ENCODE measurements at places on chromosomes 13 and 19.

GRCh38 chr13:113814435-113814821 is 49.4 kb downstream of the GAS6 start:
- no peak for DNase-seq

GRCh38 chr13:34044660-34045080 is 226.7 kb downstream of the RFC3 start:
- no peak for DNase-seq

GRCh38 chr13:27510082-27510481 is 59.7 kb upstream of the MTIF3 start:
- DNase-seq = no peak

- no peak for DNase-seq
Measured at GRCh38 chr19:16566702-16567101, 5.5 kb downstream of the SLC35E1 start.

GRCh38 chr19:1566392-1567115 is 1.6 kb downstream of the MEX3D start:
- no peak for DNase-seq

- DNase-seq = peak; percentile 79
Measured at GRCh38 chr19:2887391-2887914, 13.3 kb upstream of the ZNF57 start.

DNA sequence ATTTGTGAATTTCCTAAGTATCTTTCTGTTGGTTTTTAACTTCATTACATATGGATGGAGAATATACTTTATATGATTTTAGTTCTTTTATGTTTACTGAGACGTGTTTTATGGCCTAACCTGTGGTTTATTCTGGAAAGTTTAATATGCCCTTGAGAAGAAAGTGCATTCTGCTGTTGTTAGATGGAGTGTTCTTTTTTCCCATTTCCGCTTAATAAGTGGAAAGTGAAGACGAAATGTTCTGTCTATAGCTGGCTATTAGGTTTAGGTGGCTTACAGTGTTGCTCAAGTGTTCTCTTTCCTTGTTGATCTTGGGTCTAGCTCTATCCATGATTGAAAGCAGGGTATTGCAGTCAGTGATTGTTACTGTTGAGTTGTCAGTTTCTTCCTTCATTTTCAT is 17.2 kb upstream of the TIMM50 start:
- DNase-seq = no peak

GRCh38 chr13:61144301-61144700 is 271.3 kb downstream of the PCDH20 start:
- DNase-seq = no peak

DNA sequence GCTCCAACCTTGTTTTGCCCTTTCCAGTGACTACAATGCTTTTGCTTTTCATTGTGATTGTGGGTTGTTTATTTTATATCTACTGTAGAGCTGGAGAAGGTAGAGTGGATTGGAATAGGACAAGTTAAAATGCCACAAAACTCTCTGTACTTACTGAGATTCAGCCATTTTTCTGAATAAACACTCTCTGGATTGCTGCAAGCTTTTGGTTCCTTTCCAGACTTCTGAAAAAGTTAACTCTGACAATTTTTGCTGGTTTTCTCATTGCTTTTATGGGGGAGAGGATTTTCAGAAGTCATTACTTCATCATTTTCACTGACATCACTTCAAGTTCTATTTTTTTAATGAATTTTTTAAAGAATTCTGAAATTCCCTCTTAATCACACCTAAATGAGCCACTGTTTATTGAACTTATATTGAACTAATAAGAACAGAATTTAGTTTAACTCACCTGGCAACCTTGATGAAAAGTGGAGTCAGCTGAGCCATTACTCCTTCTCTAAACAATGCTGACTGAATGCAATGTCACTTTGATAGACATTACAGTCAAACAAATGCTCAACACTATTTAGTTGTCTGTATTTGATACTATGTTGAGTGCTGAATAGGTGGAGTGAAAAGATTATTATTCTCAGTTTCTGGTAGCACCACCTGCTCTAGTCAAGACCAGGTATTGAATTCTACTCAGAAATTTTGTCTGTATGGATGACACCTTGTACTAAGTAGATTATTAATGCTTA is 303.5 kb downstream of the DLEU7 start:
- DNase-seq = no peak

DNA sequence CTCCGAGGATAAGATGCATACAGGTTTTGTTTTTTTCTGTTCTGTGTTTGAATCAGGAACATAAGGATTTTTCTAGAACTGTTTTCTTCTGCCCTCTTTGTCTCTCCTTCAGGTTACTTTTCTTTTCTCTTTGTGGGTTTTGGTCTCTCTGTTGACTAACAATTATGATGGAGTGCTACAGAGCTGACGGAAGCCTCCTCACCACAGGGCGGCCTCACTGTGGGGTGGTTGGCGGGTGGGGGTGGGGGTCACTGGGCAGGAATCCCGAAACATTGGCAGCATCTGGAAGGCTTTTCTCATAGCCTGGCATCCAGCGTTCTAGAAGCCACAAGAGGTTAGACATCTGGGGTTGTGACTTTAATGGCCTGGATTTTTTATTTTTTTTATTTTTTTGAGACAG is 12.0 kb upstream of the MATK start:
- DNase-seq = peak; percentile 56

DNA sequence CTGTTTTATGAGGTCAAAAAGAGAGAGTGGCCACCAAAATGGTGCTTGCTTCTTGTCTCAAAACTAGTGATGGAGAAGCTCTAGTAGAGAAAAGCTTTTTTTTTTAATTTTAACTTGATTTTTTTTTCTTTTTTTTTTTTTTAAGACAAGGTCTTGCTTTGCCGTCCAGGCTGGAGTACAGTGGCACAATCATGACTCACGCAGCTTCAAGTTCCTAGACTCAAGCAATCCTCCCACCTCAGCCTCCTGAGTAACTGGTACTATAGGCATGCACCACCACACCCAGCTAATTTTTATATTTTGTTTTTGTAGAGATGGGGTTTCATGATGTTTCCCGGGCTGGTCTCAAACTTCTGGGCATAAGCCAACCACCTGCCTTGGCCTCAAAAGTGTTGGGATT is 279.0 kb downstream of the TBC1D4 start:
- no peak for DNase-seq

GRCh38 chr13:67803118-67803517 is 573.0 kb upstream of the PCDH9 start:
- no peak for DNase-seq

DNA sequence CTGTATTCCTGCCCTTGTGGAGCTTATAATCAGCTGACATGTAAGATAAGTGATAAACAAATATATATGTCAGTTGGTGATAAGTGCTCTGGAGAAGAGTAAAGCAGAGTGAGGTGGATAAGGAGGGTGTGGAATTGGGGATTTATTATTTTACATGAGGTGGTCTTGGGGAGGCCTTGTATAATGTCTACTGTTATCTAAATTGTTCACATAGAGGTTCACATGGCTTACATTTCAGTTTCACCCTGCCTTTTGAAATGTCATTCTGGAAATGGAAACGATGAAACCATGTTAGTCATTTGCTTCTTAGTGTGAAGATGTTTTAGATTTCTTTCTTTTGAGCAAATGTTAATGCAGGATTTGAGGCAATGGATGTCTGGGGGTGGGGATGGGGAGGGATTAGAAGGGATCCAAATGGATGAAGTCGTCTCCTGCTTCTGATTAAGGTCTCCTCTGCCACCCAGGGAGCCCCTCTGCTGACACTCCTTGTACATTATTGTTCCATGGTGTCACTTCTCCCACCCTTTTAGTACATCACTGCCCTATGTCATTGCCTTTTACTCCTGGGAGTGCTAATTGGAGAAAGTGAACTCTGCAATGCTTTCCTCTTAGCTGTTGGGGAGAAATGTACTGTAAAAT is 14.0 kb downstream of the B3GLCT start:
- DNase-seq = no peak

GRCh38 chr13:44147648-44148047 is 226.0 kb upstream of the SERP2 start:
- DNase-seq = no peak

- DNase-seq = no peak
Measured at GRCh38 chr19:50008532-50008931, 16.6 kb downstream of the VRK3 start.

DNA sequence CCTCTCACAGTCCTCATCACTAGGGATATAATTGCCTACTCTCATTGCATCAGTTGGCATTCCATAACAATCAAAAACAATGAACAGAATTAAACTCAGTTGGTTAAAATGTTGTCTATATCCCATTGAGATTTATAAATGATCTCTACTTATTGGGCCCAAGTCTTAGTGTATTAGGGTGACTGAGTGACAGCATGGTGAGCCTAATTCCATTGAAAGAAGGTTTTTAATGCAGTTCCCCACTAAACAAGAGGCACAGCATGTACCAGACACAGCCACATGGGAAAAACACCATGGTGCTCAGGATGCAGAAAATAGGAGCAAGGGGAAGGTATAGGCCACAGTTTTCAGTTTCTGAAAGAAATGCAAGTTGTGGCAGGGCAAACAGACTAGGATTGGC is 208.4 kb downstream of the RFC3 start:
- DNase-seq = no peak

DNA sequence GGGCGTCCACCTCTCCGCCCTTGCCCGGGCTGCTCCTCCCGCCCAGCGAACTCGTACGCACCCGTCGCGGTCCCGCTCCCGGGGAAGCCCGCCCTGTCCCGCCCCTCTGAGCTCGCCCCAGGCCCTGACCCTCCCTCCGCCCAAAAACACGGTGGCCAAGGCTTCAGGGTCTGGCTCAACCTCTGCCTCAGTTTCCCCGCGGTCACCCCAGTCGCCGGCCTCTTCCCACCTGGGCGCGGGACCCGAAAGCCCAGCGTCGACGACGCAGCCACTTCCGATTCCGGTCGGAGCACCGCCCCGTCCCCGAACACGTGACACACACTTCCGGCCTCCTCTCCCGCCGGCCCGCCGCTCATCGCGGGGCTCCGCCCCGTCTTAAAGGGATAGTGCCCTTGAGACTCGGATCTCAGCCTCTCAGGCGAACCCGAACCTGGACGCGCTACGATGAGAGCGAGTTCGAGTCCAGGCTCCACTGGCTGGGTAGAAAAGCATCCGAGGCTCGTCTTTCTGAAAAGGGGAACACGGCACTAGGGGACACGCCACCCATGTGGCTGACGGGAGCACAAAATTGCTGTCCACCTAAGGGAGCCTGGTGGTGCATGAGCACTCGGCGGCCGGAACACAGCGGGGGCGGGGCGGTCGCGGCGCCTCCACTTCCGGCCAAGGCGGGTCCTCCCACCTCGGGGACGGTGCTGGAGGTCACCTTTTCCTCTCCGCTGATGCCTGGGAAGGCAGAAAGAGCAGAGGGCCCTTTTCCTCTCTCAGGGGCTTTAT is at the start of gene C19orf25:
TSS of gene C19orf25 (minus strand) at position 282 of the 774 bp plus-strand sequence. CDS start 312 bp downstream, outside the sequence.
- DNase-seq = peak; percentile 96

- DNase-seq = no peak
Measured at GRCh38 chr19:41030651-41031050, 39.6 kb downstream of the CYP2B6 start.

DNA sequence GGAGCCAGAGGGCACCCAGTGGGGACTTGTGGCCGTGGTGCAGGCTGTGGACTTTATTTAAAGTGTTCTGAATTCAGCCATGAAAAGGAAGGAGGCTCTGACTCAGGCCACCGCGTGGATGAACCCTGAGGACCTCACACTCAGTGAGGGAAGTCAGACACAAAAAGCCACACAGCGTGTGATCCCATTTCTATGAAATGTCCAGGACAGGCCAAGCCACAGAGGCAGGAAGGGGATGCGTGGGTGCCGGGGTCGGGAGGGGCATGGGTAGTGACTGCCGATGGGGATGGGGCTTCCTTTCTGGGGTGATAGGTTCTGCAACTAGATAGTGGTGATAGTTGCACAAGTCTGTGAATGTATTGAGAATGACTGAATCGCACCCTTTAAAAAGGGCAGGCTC is 8.7 kb upstream of the ZBTB7A start:
- no peak for DNase-seq

DNA sequence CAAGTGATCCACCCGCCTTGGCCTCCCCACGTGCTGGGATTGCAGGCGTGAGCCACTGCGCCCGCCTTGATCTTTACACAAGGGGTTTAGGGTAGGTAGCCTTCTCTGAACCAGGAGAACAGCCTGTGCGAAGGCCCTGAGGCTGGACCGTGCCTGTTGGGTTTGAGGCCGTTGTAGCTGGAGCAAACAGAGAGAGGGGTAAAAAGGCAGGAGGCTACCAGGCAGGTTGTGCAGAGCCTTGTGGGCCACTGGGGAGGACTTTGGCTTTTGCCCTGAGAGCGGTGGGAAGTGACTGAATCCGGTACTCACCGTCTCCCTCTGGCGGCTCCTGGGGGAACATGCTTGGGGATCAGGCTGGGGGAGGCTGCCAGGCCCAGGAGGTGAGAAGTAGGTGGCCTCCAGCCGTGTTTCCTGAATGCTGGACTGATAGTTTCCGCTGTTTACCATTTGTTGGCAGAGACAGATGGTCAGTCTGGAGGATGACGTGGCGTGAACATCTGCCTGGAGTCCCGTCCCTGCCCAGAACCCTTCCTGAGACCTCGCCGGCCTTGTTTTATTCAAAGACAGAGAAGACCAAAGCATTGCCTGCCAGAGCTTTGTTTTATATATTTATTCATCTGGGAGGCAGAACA is 24.6 kb downstream of the SPC24 start:
- peak; percentile 85 for DNase-seq

DNA sequence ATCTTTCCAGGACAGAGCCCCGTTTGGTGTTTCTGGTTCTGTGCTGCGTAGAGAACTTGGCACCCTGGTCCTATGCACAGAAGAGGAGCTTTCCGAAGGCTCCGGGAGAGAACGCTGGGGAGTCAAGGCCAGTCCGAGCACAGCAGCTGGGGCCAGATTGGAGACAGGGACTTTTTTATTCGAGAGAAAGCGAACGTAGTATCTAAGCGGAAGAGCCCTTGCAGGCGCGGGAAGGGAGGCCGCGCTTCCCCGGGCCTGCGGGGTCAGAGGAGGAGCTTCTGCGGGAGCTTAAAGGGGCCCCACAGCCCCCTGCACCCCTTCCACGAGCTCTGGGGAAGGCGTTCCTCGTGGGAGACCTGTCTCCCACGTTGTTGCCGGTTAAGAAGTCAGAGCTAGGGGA is 48.6 kb upstream of the ARHGEF7 start:
- no peak for DNase-seq

DNA sequence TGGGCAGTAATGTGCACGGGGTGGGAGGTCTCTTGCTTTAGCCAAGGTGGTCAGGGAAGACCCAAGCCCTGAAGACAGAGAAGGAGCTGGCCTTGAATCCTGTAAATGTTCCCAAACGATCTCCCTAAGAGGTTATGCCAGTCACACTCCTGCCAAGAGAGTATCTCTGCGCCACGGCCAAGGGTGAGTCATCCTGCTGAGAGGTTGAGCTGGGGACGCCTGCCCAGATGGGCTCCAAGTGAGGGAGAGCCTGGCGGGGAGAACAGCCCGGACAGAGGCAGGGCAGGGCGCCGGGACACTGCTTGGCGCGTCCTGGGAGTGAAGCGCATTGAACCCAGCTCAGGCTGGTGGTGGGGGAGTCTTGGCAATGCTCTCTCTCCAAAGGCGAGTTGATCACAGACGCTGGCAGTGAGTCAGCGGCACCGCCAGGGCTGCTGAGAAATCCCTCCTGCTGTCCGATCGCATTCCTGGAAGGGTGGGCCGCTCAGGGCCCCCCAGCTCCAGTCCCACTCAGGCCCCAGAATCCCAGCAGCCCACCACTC is 16.4 kb downstream of the SULT2B1 start:
- DNase-seq = peak; percentile 42

Measured in KBM-7 (cell line).